ENCODE measurements at places on chromosomes 4 and X. TPM values are rescaled to one million over a fixed set of nuclear protein-coding genes. Genes with fewer than 3 reads are reported as not detected.

- no peak for DNase-seq
Measured at GRCh38 chrX:19563746-19564145, 48.4 kb upstream of the MAP3K15 start.

- no peak for DNase-seq
Measured at GRCh38 chr4:94497690-94498089, 45.9 kb downstream of the PDLIM5 start.

DNA sequence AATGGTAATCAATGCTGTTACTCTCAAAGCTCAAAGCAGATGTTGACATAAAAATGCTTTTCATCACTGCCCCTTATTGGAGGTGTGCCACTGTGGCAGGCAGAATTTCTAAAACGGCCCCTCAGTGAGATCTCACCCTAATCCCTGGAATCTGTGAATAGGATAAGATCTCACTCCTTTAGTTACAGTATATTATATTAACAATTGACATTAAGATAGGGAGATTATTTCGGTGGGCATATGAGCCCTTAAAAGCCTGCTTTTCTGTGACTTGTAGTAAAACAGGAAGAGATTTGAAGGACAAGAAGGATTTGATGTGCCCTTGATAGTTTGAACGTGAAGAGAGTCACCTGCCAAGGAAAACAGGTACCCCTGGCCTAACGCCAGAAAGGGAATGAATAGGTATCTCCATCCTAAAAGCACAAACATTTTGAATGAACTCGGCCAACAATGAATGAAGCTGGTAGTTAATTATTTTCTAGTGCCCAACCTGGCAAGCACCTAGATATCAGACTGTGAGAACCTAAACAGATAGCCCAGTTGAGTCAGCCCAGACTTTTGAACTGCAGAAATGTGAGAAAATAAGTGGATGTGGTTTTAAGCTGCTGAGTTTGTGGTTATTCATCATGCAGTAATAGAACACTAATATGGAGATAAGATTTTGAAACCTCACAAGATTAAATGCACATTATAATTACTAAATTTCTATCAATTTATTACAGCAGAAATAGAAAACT is 881.6 kb downstream of the PCDH18 start:
- no peak for DNase-seq

DNA sequence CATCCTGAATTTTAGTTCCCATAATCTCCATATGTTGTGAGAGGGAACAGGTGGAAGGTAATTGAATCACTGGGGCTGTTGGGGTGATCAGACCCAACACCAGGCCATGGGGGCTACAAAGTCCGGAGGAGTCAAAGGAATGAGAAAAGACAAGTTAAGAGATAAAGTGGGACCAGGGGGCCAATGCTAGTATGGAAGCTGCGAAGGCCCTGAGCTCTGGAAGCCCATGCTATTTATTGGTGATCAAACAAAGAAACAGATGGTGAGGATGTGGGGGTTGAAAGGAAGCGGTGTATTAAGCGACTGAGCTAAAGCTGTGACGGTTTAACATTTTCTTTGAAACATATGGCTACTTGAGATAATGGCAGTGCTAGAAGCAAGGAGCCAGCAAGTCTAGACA is 132.8 kb downstream of the PDGFC start:
- DNase-seq: no peak

GRCh38 chr4:171235521-171235920 is 577.7 kb upstream of the GALNTL6 start:
- DNase-seq: no peak

Gene BMP3
- total RNA-seq: 6.2 TPM

Gene CLDN22
- total RNA-seq: not detected

Gene IL2
- not detected for total RNA-seq

Gene PHKA1
- total RNA-seq: 3.1 TPM

GRCh38 chr4:86846921-86847320 is 2.3 kb downstream of the SLC10A6 start:
- DNase-seq: no peak

DNA sequence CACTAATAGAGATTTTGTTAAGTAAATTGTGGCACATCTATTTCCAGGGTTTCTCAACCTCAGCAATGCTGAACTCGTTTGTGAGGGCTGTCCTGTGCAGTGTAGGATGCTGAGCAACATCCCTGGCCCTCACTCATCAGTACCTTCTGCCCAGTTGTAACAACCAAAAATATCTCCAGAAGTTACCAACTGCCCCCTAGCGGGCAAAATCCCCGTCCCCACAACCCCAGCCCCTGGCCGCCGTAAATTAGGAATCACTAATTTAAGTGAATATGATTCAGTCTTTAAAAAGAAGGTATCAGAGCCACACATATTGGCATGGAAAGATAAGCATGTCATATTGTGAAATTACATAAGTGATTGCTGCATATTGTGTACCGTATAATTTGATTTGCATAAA is 123.4 kb downstream of the ASB9 start:
- no peak for DNase-seq

DNA sequence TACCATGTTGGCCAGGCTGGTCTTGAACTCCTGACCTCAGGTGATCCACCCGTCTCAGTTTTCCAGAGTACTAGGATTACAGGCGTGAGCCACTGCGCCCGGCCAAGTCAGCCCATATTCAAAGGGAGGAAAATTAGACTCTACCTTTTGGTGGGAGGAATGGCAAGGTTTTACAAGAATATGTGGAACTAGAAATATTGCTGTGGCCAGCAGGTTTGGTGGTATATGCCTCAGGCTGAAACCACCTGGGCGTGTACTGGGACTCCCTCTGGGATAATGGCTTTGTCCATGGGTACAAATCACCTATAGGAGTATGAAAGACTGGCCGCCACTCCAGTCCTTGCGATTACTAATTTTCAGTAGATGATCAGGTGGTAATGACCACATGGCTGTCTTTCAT is 32.4 kb downstream of the SAT1 start:
- DNase-seq: no peak

DNA sequence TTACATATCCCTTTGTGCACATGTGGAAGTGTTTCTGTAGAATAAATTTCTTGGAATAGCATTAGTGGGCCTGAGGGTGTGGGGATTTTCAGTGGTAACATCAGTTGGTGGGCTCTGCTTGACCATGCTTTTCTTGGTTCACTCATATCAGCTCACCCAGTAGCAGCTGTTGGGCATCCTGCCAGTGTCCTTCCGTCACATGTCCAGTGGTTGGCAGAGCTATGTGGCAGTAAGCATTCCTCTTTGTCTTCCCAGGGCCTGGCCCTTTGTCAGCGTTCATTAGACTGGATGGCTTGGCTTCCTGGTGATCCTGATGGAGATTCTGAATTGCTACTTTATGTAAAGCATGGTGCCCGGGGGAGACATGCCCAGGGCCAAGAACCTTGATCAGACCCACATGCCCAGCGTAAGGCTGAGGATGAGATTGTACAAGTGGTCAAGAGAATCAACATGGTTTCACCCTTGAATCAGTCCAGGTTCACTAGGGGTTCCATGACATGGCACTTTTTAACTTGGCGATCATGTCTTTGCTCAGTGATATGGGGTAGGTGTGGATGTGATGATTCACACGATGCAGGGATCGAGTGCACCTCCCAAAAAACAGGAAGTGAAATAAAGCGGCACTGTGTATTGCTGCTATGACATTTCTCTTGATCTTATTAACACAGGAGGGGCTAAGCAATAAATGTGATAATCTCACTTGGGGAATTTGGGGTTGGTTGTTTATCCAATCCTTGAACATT is 72.1 kb upstream of the IGFBP7 start:
- DNase-seq: peak; percentile 71

Gene CTAG1B
- not detected for total RNA-seq

GRCh38 chr4:73814679-73815078 is 21.8 kb upstream of the CXCL6 start:
- DNase-seq: no peak

GRCh38 chr4:10917566-10917965 is 233.0 kb upstream of the CLNK start:
- no peak for DNase-seq

DNA sequence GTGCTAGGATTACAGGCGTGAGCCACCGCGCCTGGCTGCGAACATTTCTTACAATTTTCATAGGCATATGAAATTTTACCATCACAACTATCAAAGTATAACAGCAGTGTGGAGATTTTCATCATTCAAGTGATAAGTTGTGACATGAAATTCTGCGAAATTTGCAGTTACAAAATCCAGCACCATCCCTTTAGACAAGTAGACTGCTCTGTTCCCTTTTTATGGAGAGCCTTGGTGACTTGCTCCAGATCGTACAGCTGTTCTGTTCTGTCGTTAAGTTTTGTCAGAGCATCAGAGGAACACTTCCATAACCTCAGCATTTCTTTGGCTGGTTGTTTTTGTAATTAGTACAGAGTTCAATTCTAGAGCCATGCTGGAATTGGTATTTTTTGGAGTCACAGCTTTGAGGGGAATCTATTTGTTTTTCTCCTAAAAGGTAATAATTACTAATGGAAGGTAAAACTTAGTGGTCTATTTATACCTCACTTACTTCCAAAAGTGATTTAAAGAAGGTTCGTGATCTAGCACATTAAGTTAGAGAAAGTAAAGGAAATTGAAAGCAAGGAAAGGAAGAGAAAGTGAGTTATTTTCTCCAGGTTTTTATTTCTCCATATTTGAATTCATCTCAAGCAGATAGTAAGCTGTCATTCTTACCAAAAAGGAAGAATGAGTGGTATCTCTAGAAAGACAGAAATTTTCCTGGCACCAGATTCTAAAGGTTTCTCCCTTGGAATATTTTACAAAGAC is 22.1 kb downstream of the ZRSR2 start:
- no peak for DNase-seq

DNA sequence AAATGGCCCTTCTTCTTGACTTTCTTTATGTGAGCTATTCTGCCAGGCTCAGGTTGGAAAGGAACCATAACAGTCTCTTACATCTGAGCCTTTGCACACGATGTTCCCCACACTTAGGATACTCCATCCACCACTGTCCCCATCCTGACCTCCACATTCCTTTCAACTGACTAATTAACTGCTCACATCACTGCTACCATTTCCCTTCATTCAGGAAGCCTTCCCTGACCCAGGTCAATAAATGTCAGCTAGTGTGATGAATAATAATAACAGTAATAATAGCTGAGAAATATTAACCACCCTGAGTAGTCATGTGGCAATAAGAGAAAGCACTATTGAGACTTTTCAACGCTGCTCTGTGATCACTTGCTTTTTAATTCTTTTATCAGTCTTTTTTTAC is 291.7 kb downstream of the KCNIP4 start:
- no peak for DNase-seq

Data from occipital lobe (tissue), 3 donors.